ENCODE measurements at places on chromosomes 1 and 21. TPM values are rescaled to one million over a fixed set of nuclear protein-coding genes. Genes with fewer than 3 reads are reported as not detected.

- DNase-seq = no peak
Measured at GRCh38 chr21:37829447-37829846, 86.8 kb downstream of the KCNJ6 start.

Gene HSD3B2
- total RNA-seq = not detected

DNA sequence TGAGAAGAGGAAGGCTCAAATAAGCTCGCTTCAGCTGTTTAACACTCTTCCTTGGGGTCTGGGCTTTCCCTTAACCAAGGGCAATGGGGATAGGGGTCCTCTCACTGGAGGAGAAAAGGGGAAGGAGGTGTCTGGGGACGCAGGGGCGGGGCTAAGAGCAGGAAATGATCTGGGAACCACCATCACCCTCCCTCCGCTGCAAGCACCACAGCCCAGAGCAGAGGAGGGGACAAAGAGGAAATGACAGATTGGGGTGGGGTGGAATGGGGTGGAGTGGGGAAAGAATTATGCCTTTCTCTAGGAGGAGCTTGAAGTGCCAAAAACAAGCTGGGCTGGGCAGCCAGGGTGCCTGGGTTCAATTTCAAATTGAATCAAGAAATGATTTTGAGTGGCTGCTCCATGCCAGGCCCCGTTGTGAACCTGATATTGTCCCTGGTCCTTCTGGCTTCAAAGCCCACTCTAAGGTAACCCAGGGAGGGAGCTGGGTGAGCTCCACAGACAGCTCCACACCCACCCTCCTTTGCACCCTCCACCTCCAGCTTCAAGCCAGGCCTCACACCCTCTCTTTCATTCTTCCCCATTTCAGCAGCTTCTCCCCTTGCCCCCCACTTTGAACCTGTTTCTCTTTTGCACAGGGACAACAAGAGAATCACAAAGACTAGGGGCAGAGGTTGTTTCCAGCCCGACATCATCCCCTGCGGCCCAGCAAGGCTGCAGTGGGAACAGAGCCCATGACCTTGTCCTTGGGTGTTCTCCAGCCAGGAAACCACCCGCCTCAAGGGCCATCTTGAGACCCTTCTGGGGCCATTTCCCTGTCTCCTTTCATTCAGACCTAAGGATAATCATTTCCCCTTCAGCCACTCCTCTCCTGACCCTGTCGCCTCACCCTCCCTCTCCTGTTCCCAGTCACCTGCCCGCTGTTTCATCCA is 1.1 kb downstream of the ARHGAP30 start:
- DNase-seq = peak; percentile 74

GRCh38 chr1:109298666-109299557 is 7.9 kb downstream of the MYBPHL start:
- DNase-seq = peak; percentile 74

- no peak for DNase-seq
Measured at GRCh38 chr1:160722726-160723125, 11.1 kb upstream of the CD48 start.

- DNase-seq = peak; percentile 21
Measured at GRCh38 chr1:109767637-109768334, 4.1 kb upstream of the EPS8L3 start.

Gene GPA33
- 1.8 TPM for total RNA-seq

Gene WASF2
- total RNA-seq = 27.5 TPM

DNA sequence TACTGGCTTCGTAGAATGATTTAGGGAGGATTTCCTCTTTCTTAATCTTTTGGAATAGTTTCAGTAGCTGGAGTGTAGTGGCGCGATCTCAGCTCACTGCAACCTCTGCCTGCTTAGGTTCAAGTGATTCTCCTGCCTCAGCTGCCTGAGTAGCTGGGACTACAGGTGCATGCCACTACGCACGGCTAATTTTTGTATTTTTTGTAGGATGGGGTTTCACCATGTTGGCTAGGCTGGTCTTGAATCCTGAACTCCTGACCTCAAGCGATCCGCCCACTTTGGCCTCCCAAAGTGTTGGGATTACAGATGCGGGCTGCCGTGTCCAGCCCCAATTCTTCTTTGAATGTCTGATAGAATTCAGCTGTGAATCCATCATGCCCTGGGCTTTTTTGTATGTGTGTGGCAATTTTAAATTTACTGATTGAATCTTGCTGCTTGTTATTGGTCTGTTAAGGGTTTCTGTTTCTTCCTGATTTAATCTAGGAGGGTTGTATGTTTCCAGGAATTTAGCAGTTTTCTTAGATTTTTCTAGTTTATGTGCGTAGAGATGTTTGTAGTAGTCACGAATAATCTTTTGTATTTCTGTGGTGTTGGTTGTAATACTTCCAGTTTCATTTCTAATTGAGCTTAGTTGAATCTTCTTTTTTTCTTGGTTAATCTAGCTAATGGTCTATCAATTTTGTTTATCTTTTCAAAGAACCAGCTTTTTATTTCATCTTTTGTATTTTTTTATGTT is 15.3 kb downstream of the MAN1C1 start:
- DNase-seq = no peak

Gene KRTAP10-12
- not detected for total RNA-seq

Gene FNDC5
- 58.0 TPM for total RNA-seq

Gene PRDX1
- 320 TPM for total RNA-seq

DNA sequence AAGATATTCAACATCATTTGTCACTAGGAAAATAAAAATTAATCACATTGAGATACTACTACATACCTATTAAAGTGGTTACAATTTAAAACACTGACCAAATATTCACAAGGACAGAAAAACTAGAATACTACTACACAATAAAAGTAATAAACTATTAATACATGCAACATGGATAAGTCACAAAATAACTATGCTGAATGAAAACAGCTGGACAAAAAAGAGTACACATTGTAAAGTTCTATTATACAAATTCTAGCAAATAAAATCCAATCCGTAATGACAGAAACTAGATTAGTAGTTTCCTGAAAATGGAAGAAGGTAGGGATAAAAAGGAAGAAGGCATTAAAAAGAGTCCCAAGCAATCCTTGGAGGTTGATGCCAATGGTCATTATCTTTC is 348.7 kb upstream of the PTBP2 start:
- DNase-seq = no peak

Gene RHCE
- total RNA-seq = 0.54 TPM

Gene HTR6
- not detected for total RNA-seq

GRCh38 chr1:183685112-183685713 is 32.1 kb upstream of the APOBEC4 start:
- DNase-seq = no peak

DNA sequence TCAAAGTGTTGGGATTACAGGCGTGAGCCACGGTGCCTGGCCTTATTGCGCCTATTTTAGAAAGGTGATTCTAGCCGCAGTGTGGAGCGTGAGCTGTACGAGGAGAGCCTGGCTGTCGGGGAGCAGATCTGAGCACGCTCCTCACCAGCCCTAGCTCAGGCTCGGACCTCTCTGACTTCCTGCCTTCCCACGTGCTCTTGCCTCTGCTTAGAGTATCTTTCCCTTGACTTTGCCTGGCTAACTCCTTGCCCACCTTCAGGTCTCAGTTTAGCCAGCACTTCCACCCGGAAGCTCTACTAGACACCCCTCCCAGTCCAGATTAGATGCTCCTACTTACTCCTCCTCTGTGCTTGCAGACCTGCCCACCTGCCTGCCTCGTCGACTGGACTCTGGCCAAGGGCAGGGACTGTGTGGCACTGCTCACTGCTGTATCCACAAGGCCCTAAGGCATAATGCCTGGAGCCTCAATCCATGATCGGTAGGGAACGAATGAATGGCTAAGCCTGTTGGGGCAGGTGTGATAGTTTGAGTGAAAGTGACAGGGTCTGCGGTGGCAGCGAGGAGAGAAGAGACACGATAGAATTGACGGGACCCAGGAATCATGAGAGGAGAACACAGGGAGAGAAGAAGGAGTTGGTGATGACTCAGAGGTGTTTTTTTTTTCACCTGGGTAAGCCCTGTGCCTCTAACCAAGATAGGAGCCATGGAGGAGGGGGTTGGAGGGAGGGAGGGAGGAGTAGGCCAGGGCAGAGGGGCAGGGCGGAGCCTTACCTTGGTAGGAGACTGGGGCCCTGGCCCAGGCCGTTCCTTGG is 28.1 kb upstream of the WASF2 start:
- no peak for DNase-seq

DNA sequence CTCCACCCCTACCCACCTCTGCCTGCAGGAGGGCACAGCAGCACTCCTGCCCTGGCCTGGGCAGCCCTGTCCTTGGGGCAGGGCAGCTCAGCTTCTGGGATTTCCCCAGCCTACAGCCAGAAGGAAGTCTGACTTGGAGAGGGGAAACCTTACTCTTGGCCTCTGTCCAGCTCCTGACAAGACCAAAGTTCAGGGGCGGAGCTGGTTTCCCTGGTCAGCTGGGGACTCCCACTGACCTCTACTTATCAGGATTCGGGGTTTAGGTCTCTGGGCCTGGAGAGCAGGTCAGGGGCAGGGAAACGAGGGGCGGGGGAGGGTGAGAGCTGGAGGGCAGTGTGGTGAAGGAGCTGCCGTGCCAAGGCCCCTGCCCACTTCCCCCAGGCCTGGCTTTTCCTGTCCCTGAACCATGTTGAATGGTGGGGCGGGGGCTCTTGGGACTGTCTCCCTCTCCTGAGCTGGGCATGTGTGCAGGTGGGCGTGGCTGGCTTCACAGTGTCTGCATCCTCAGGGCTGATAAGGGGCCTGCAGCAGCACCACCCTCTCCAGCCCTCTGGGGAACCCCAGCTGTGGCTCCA is 16.8 kb upstream of the ETV3 start:
- DNase-seq = peak; percentile 72
